ENCODE measurements at places on chromosomes 12 and 14.

GRCh38 chr12:57779736-57780135 lies 2.9 kb upstream of the TSFM start:
- no peak for DNase-seq

- no peak for DNase-seq
Observed at GRCh38 chr14:26132061-26132645, 465.7 kb downstream of the NOVA1 start.

GRCh38 chr12:51401020-51401419 lies 9.8 kb upstream of the GALNT6 start:
- DNase-seq = no peak

DNA sequence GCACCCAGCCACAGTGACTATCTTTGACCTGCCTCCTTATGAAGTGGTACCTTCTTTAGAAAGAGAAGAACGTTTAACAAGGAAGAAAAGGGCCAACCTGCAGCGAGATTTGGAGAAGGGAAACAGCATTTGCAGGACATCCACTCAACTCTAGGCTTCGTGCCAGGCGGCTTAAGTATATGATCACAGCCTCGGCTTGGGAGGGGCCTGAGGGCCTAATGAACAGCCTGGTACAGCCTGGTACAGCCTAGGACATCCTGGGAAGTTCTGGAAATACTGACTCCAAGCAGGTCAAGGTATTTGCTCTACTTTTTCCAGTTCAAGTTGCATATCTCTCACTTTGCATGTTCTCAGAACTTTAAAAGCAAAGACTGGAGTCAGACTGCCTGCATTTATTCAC lies 16.1 kb downstream of the HCAR2 start:
- DNase-seq = no peak

- no peak for DNase-seq
Observed at GRCh38 chr14:95292660-95293425, 26.9 kb downstream of the CLMN start.

- no peak for DNase-seq
Observed at GRCh38 chr14:71343724-71344123, 436.5 kb downstream of the PCNX1 start.

DNA sequence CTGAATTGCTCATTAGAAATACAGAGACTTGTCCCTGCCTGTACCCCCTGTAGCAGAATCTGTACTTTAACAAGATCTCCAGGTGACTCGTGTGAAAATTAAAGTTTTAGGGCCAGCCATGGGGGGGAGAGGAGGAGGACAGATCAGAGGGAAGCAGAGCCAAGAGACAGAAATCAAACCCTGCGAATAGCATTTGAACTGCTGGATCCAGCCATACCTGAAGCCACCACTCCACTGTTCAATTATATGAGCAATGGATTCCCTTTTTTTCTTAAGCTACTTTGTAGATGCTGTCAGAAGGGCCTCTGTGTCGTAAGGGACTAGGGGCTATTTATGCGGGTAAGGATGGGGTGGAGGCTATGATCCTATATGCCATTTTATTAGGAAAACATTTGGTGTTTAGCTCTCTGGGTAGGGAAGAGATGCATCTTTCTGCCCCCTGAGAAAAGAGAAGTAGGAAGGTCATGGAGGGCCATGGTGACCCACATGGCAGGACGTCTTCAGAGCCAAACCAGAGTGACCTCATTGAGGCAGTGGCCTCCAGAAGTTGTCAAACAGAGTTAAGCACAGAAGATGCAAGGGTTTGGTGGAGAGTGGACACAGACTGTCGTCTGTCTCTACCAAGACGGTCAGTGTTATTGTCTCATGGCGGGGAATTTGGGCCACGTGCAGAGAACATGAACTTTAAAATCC lies 203.9 kb downstream of the PHETA1 start:
- DNase-seq = no peak

- DNase-seq = peak; percentile 8
Observed at GRCh38 chr14:49250109-49250508, 336.1 kb downstream of the RPS29 start.

DNA sequence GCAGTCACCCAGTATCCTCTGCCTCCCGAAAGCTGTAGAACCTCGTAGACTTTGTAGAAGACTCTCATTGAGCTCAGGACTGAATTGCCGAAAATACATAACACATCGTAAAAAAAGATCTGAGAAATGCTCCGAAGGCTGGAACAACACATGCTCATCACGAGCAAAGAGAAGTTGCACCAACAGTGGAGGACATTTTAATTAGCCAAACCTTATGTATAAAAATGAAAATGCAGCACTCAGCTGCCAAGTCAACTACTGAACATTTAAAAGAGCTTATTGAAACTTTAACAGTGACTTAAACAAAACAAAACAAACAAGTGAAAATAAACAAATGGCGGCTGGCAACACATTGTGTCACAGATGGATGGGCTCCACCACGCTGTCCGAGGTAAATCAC lies 519.9 kb downstream of the TMEM132D start:
- DNase-seq = no peak

GRCh38 chr12:78185109-78185508 lies 354.4 kb downstream of the NAV3 start:
- DNase-seq = no peak

GRCh38 chr12:130347588-130347987 lies 9.9 kb downstream of the PIWIL1 start:
- DNase-seq = no peak

GRCh38 chr12:22447223-22447622 lies 97.1 kb downstream of the C2CD5 start:
- no peak for DNase-seq

DNA sequence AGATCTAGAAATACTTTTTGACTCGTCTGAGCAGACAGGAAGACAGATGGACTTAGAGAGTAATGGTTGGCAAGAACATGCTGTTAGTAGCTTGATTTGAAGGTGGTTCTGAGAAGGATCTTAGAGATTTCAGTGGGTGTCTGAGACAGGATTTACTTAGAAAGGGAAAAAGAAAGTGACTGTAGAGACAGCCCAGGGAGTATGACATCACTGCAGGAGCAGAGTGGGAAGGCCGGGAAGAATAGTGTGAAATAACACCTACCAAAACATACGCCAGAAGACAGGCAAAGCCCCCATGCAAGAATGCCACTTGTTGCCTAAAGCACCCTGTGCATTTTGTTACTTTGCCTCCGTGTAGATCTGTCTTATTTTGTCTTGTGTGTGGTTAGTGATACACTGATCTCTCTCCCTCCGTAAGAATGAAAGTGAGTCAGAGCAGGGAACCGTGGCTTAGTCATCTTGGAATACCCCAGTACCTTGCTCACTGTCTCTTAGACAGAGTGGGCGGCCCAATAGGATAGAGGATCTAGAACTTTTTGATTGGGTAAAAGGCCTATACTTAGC lies 161.3 kb upstream of the IFNG-AS1 start:
- DNase-seq = peak; percentile 86

- DNase-seq = no peak
Observed at GRCh38 chr12:123410041-123410412, 26.1 kb downstream of the KMT5A start.

DNA sequence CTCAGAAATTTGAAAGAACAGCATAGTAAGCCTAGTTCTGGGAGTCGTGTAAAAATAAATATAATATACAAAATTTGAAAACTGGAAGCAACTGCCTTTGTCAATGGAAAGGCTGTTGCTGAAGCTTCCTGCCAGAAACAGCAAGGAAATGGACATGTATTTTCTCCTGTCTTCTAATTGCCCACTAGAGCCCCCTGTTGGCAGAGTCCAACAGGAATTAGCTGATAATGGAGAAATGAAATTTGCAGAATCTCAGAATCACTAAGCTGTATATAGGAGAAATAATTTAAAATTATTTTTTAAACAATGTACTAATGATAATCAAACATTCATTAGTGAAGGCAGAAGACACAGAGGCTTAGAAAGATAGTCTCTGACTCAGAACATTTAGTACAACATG lies 414.8 kb downstream of the SLC6A15 start:
- no peak for DNase-seq

- no peak for DNase-seq
Observed at GRCh38 chr12:52248541-52249461, 15.8 kb downstream of the KRT7 start.

Data from fibroblast of skin of left biceps (primary cell).